ENCODE measurements at places on chromosomes 1 and 21.

GRCh38 chr1:100462326-100463025 is 75.5 kb upstream of the GPR88 start:
- no peak for DNase-seq

GRCh38 chr1:42847111-42847595 is 740 bp downstream of the ZNF691 start:
- no peak for DNase-seq

DNA sequence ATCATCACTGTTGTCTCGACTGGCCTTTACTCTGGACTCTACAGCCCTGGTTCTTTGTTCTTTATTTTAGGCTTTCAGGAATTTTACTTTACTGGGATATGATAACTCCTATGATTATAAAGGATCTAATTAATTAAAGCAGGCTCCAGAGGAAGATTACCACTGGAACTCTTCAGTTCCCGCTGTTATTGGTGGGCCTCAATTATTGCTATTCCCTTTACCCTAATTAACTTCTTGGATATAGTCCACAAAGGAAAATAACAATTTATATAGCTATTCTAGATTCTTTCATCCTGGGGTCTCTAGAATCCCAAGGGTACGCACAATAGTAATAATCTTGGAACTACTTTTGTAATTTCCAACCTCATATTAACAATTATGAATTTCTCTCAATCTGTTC is 8.5 kb upstream of the OVAAL start:
- DNase-seq: no peak

GRCh38 chr1:53621144-53621543 is 117.8 kb downstream of the GLIS1 start:
- DNase-seq: no peak

GRCh38 chr1:87149241-87150041 is 179.2 kb upstream of the LMO4 start:
- DNase-seq: peak; percentile 40

DNA sequence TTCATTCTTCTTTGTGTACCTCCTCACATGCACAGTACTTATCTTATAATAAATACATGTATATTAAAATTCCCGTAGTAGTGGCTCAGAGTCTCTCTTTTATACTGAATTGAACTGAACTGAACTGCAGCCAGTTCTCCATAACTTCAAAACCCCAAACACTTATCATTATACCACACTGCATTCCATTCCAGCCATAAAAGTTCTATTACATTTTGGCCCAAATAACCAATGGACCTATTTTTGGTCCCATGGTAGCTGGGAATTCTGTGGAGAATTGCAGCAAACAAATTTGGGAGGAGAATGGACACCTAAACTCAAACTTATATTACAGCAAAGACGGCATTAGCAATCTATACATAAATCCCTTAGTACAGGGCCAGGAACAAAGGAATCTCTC is 86.6 kb upstream of the C1orf87 start:
- no peak for DNase-seq

- DNase-seq: no peak
Observed at GRCh38 chr1:180173952-180174351, 19.3 kb downstream of the QSOX1 start.

DNA sequence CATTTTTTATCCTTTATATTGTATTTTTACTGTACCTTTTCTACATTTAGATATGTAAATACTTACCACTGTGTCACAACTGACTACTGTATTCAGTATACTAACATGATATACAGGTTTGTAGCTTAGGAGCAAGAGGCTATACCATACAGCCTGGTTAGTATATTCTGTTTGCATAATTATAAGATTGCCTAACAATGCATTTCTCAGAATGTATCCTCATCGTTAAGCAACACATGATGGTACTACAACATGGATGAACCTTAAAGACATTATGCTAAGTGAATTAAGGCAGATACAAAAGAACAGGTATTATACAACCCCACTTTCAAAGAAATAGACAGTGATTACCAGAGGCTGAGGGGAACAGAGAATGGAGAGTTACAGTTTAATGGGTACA is 62.7 kb downstream of the RUSC1 start:
- DNase-seq: no peak

- DNase-seq: no peak
Observed at GRCh38 chr1:118118469-118118868, 66.6 kb downstream of the SPAG17 start.

- DNase-seq: no peak
Observed at GRCh38 chr1:211113566-211113965, 20.4 kb downstream of the KCNH1 start.

- no peak for DNase-seq
Observed at GRCh38 chr1:189212606-189213005, 1265.1 kb downstream of the BRINP3 start.

GRCh38 chr1:229305392-229305791 is 34.5 kb downstream of the RAB4A start:
- no peak for DNase-seq

GRCh38 chr1:27377760-27378495 is 3.3 kb upstream of the FCN3 start:
- DNase-seq: no peak

- DNase-seq: no peak
Observed at GRCh38 chr1:234768569-234769283, 158.7 kb upstream of the IRF2BP2 start.
